Fibroblast of the conjunctiva (primary cell): ENCODE measurements at places on chromosomes 7 and 10.

DNA sequence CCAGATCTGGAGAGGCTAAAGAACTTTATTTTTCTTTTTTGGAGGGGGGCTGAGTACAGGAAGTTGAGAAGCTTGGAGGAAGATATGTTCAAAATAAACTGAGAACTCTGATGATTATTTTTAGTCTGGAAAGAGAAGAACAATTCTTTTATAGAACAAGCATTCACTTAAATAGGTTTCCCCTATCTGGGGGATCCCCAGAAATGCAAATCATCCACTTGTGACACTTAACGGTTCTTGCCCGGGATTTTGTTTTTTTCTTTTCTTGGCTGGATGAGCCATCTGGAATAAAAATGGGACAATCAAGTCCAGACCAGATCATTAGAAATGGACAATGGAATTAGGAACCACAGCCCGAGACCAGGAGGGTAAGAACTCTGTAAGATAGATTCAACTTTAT is 95.9 kb upstream of the EGR2 start:
- no peak for DNase-seq

DNA sequence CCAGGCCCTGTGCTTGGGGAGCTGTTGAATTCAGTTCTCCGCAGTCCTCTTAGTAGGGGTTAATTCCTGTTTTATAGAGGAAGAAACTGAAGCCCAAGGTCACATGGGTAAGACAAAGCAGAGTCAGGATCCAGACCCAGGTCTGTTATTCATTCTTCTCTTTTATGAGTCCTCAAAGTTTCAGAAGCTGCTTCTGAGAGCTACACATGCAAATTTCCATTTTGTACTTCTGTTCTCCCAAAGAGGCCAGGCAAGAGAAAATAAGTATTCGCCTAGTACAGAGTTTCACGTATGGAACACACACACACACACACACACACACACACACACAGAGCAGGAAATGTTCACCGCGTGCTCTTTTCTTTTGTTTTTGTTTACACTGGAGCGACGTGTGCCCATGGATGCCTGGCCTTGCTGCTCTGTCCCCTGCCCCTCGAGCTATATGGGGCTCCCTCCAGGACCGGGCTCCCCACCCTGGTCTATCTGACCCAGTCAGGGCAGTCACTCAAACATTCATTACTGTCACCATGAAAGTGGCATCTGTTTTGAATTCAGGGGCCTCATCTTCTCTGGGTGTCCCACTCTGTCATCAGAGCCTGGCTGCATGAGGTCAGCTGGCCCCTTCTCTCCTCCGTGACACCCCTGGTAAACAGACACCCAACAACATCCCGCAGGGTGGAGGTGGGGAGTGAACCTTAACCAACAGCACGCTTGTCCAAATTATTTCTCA is 84.4 kb downstream of the TNS3 start:
- DNase-seq, result no peak

GRCh38 chr10:128130051-128130450 is 3.8 kb upstream of the MKI67 start:
- DNase-seq, result no peak

- no peak for DNase-seq
Observed at GRCh38 chr10:7955446-7955845, 99.0 kb upstream of the GATA3 start.

- no peak for DNase-seq
Observed at GRCh38 chr10:66964946-66965345, 39.1 kb downstream of the LRRTM3 start.

- DNase-seq, result peak; percentile 1
Observed at GRCh38 chr7:13743226-13743625, 246.2 kb downstream of the ETV1 start.

DNA sequence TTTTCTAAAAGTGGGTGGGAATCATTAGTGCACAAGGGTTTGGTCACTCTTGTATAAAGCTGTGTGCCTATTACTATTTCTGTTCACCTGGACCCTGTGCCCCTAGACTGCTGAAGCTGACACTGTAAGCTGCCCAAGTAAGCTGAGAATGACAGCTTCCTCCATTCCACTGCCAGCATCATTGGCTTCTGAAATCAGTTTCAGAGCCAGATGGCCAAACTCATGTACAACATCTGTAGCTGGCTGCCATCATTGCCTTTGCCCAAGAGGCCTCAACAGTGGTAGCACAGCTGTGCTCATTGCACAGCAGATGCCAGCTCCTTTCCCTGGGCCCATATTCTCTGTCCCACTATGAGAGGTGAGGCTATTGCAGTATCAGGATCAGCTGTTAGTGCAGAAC is 165.7 kb downstream of the CPEB3 start:
- DNase-seq, result no peak

DNA sequence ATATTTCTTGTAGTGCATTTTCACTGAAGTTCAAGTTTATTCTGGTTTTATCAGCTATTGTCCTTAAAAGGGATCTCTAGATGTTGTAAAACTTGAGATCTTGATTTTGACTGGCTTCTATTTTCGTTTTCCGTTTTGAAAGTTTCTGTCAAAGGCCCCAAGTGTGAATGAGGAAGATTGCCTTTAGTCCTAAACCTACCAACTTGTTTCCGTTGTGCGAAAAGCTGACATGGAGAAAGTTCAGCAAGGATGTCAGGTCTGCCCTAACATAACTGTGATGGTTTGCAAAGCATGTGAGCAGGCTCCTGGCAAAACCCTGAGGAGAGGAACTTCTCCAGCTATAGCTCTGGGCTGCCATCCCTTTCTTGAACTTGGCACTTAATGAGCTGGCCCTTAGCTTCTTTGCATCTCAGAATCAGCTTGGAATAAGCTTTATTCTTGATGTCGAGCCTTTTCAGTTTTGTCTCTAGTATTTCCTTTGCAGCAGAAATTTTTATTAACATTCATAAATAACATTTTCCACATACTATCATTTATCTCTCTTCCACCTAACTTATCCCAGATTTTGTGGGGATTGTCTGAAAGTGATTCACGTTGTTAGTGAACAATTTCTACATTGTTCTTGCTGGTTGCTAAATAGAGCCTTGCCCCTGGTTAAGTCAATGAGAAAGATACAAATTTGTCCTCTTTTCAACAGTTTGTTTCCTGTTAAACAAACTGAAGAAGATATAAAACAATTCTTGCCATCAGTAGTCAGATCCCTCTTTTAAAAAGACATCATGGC is 559.4 kb downstream of the SUGCT start:
- DNase-seq, result no peak

DNA sequence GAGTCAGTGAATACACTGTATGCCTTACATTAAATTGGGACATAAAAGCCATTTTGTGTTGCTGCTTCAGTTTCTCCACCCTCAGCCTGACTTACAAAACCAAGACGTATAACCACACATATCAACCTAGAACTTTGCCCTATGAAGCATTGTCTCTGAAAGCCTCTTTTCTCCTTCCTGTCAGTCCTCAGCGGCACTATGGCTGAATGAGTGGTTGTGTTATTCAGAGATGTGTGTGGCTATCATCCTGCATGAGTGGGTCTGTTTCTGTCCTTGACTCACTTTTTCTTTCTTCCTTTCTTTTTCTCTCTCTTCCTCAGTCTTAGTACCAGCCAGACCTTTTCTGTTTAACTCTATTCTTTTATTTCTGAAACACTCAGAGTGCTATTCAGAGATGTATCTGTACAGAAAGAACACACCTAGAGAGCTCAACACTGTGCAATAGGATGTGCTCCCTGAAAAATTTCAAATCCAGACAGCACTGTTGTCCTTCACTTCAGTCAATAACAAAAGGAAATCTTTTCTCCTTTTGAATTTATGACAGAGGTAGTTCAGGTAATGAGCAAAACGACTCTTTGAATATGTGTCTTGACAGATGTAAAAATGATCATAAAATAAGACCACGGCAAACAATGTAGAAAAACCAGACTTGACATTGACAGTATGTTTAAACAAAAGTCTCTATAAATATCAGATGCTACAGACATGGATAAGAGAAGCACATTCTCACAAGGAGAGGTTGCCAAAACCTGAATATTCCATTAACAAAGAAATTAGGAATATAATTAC is 163.3 kb upstream of the FEZF1 start:
- no peak for DNase-seq

DNA sequence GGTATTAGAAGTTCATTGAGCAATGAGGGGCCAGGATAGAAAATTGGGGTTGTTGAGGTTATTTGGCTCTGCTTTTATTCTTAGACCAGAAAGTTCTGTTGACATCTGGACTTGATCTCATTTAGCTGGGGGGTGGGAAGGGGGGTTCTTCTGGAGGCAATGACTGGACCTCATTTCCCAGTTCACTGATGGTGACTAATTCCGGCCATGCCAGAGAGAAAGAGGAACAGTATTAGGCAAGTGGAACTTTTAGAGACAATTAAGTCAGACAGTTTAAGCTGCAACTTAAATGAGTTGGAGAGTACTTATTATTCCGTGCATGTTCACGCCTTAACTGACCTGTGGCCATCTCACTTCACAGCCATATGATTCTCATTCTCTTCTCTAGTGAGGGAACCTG is 512.5 kb downstream of the REEP3 start:
- DNase-seq, result no peak

GRCh38 chr10:91797048-91797690 is 1.1 kb upstream of the TNKS2 start:
- DNase-seq, result no peak

- no peak for DNase-seq
Observed at GRCh38 chr7:22996470-22996869, 17.5 kb downstream of the HYCC1 start.

DNA sequence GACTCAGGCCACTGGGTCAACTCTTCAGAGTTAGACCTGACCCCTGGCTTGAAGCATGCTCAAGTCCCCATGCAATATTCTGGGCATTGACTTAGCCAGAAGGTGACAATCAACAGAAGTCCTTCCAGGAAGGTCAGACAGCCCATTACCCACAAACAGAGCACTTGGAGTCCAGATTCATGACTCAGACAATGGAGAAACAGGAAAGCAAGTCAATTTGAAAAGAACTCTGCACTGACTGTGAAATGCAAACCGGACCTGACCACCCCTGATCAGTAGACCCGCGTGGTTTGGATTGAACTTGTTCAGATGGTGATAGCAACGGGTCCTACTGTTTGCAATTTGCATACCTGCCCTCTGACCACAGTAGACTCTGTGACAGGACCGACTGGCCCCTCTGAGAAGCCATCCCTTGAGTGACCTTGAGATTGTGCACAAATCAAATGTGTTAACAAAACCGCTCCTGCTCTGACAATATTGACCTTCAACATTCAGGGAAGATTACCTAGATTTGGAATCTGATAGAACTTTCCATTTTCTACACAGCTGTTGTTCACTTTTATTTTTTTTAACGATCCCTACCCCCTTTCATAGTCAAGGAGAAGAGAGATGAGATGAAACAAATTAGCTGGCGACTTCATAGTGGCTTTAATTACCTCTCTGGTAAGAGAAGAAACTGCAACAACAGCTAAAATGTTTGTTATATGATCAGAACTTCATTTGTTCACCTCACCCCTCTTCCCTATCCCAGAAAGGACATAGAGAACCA is 138.7 kb downstream of the NRP1 start:
- DNase-seq, result no peak

DNA sequence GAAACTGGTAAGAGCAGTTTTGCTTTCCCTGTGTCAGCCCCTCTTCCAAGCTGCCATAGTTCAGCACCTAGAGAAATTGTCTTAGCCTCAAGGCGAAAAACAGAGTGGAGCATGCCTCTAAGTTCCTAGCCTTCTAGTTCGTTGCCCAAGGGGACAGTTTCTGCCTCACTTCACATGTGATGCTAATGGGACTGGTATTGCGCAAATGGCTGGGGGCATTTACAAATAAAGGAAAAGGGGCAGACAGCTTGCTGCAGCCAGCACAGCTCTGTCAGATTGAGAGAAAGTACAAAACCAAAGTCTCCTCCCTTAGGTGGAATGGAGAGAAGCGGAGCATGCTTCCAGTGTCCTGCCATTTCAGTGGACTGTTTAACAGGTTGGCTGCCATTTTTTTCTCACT is 567.7 kb downstream of the ETV1 start:
- no peak for DNase-seq

GRCh38 chr7:155402941-155403340 is 55.0 kb upstream of the EN2 start:
- DNase-seq, result no peak

DNA sequence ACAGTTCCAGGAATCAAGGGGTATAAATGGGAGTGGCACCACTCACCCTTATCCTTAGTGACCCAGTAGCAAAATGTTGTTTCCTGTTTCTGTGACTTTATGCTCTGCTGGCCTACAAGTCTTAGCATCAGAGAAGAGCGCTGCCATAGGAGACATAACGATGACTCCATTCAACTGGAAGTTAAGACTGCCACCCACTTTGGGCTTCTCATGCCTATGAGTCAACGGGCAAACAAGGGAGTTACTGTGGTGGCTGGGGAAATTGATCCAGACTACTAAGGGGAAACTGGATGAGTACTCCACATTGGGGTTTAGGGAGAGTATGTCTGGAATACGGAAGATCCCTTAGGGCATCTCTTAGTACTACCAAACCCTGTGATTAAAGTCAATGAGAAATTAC is 40.6 kb upstream of the PIK3CG start:
- no peak for DNase-seq

DNA sequence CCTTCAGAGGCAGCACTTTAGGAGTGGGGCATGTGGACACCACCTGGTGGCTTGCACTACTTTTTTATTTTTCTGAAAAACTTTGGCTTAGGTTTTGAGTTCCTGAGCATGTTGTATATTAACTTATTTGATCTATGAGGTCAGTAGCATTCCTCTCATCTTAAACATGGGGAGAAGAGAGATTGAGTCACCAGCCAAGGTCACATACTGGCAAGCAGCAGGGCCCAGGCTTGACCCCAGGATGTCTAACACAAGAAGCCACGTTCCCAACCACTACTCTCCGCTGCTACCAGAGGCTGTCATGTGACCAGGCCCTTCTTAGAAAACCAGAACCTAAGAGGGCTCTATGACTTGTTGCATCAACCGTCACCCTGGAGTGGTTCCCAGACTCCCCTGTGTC is 210.3 kb upstream of the GPR26 start:
- DNase-seq, result no peak

DNA sequence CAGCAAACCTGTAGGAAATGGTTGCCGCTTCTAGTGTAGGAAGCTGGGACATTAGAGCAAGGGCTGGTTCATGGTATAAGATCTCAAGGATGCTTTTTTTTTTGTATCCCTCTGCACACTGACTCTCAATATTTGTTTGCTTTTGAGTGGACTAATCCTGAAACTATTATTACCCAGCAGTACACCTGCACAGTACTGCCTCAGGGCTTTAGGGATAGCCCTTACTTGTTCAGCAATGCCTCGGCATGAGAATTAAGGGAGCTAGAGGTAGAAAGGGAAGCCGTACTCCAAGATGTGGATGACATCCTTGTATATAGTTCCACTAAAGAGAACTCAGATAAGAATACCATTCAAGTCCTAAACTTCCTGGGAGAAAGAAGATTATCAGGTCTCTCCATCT is 70.5 kb downstream of the COPG2 start:
- DNase-seq, result no peak

DNA sequence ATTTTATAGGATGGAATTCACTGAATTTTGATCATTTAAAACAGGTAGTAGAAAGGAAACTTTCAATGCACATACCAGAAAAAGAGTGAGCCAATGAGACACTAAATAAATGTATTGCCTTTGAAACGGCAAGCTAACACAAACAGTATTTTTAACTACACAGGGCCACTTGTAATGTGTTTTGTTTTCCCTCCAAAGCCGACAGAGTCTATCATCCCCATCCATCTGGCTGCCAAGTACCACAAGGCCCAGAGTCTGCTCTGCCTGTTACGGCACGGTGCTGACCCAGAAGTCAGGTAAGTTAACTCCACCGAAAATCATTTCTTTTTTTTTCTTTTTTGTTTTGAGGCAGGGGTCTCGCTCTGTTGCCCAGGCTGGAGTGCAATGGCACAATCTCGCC is 1.5 kb downstream of the ANKRD61 start:
- DNase-seq, result no peak

- no peak for DNase-seq
Observed at GRCh38 chr10:63286754-63287264, 153.7 kb downstream of the NRBF2 start.
